ENCODE measurements at places on chromosomes 3 and 15.
A peak's percentile ranks its signal among the peaks of the same experiment; 100 is the strongest.

DNA sequence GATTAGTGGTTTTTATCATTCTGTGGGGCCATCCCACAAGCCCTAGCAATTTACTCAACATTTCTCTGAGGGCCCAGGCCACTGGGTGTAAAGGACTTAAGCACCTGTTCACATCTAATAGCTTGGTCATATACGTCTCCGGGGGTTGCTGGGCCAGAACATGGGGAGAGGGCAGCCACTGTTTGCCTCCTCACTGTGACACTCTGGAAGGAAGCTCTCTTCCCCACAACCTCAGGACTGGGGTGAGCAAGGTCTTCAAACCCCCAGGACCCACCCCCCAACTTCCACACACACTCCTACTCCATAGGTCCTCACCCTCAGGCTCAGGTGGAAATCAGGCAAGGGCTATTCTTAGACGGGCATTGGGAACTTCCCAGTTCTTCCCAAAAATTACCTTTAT, 28.9 kb downstream of the C3orf20 start:
- no peak for DNase-seq

DNA sequence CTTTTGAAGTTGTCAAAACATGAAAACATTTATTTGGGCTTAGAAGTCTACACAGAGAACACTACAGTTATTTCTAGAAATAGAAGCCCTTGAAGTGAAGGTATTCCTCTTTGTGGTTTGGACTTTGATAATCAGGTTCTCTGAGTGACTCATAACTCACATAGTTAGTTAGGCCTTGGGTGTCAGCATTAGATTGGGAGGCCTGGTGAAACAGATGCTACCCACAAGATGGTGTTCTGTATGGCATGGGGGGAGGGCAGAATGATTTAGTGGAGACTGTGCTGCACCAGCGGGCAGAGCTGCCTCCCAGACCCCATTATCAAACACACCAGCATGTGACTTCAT, 108.9 kb upstream of the ETV5 start:
- no peak for DNase-seq

DNA sequence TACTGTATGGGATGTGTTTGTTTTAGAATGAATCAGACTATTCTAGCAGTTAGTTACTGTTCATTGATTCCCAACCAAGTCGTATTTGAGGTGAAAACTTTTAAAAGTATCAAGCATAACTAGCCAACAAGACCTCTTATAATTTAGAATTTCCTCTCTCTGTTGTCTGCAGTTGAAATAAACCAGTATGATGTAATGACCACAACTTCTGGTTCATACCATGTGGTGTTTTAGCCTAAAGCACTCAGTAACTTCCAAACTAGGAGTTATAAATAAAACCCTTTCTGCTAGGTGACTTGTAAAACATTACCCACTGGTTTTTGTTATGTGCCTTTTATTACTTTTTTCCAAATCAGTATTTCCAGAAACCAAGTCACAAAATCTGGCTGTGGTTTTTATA, 19.8 kb upstream of the P2RY12 start:
- no peak for DNase-seq

- DNase-seq, result no peak
Observed at GRCh38 chr3:129770604-129771003, 122.9 kb downstream of the TMCC1 start.

- no peak for DNase-seq
Observed at GRCh38 chr15:55260562-55261131, 29.0 kb downstream of the RAB27A start.

DNA sequence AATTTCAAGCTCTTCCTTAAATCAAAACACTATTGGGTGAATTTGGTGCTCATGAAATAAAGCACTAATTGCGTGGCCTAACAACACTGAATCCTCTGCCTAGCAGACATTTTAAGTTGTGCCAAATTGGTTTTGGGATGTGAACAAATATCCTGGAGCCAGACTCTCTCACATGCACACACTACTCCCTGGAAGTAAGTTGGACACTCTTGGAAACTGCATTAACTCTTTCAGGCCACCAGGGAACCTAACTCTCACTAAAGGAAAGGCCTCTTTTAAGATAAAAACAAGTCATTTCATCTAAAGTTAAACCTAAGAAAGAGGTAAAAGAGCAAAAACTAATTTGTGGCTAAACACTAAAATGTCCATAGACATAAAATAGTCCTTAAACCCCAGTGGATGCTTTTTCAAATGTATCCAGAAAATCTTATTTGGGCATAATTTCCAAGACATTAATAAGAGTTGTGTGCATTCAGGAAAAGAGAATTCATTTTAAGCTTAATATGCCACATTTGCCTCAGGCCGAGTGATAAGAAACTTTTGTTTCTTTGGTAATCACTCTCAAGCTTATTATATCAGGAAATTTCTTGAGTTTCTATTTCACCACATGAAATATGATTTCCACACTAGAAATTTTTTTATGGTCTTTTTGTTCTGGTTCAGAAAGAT, 61.8 kb downstream of the ZBTB20 start:
- DNase-seq, result no peak

- no peak for DNase-seq
Observed at GRCh38 chr3:194521510-194522260, 34.9 kb upstream of the ATP13A3 start.

- DNase-seq, result peak; percentile 40
Observed at GRCh38 chr3:172194702-172195406, 155.5 kb downstream of the FNDC3B start.
